ENCODE measurements at places on chromosomes 3 and 15.

DNA sequence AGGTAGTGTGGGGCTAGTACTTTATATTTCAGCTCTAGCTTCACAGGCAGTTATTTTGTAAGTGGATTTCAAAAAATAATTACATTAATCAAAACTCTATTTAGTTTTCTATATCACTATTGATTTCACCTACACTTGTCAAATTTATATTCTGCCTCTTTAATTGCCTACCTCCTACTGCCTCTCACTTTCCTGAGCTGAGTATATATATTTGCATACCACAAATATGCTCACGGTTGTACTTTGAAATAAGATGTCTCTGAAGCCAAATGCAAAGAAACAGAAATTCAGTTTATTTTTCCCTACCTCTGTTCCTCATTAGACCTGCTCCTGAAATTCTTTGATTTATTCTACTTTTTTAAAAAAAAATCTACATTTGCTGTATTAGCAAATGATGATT, 309.3 kb upstream of the TGFBR2 start:
- no peak overlapping the region for H3K27ac ChIP-seq
- H3K27me3 ChIP-seq: no peaks in the 10 kb centered on the region
- peaks cover 13% of the 10 kb centered on the region for H3K4me1 ChIP-seq
- H3K4me3 ChIP-seq: no peak overlapping the region
- DNase-seq: no peak
- H3K36me3 ChIP-seq: no peaks in the 10 kb centered on the region

DNA sequence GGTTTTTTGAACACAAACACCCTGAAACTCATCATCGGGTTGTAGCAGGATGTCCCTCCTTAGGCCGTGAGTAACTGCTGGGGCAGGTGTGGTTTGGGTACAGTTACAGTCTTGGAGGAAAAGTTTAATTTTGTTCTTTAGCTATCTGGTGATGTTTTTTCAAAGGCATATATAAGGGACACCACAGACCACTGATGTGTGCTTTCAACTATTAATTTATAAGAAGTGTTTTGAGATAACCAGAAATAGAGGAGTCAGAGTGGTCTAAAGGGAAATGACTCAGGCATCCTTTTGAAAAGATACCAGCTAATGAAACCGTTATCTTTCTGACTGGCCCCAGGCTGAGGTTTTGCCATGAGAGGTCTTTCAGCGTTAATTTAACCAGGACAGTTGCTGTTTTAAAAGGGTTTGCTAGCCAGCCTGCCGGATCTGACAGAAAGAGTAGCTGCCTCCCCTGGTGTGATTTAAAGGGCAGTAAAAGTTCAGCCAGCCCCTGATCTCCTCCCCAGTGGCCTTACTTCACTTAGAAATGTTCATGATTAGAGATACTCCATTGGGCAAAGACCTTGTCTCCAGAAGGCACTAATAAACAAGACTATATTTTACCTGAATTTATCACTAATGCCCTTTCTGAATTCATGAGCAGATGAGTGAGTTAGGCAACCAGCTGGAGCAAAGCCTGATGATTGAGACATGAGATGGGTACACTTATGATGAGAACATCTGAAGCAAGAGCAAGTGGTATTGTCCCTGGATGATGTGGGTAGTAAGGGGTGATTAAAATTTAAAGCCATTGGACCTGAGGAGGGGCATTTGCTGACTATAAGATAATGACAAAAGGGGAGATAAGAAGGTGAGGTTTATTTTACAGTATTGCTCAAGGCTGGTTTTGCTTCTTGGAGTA, 482.5 kb upstream of the TBL1XR1 start:
- DNase-seq: no peak
- no peak overlapping the region for H3K4me3 ChIP-seq
- 0 out of 2 replicates have a peak, but pooled peaks cover 8% of the 10 kb centered on the region for H3K4me1 ChIP-seq
- H3K36me3 ChIP-seq: no peaks in the 10 kb centered on the region
- no peaks in the 10 kb centered on the region for H3K27me3 ChIP-seq
- H3K27ac ChIP-seq: no peak overlapping the region

GRCh38 chr15:56792211-56792610, 58.9 kb upstream of the ZNF280D start:
- H3K4me1 ChIP-seq: no peaks in the 10 kb centered on the region
- no peak for DNase-seq
- H3K27me3 ChIP-seq: no peaks in the 10 kb centered on the region
- H3K36me3 ChIP-seq: no peaks in the 10 kb centered on the region
- H3K4me3 ChIP-seq: no peak overlapping the region

DNA sequence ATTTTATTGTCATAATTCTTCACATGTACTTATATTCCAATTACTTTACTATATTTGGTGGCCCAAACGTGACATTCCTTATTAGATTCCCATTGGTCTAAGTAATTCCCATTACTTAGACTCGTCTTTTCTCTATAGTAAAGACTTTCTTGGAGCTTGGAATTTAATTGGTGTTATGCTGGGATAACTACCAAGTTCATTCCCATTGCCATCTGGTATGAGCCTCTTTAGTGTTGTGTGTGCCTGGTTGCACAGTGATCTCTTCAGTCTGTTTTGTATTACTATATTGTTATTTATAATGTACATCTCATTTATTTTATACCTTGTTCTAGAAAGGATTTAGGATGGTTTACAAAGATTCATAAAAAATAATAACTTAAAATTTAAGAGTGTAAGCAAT, 27.8 kb downstream of the TMEM108 start:
- no peak overlapping the region for H3K27ac ChIP-seq
- DNase-seq: no peak
- H3K4me3 ChIP-seq: no peak overlapping the region
- no peaks in the 10 kb centered on the region for H3K36me3 ChIP-seq

- H3K4me3 ChIP-seq: no peak overlapping the region
- peaks cover 40% of the 10 kb centered on the region for H3K4me1 ChIP-seq
- H3K27me3 ChIP-seq: peaks cover 28% of the 10 kb centered on the region
Measured at GRCh38 chr3:69389520-69390248, 3.8 kb upstream of the FRMD4B start.

GRCh38 chr3:188230962-188231361, 77.0 kb downstream of the LPP start:
- no peaks in the 10 kb centered on the region for H3K36me3 ChIP-seq
- H3K4me1 ChIP-seq: no peaks in the 10 kb centered on the region
- no peak overlapping the region for H3K4me3 ChIP-seq
- H3K27ac ChIP-seq: no peak overlapping the region
- no peak for DNase-seq

DNA sequence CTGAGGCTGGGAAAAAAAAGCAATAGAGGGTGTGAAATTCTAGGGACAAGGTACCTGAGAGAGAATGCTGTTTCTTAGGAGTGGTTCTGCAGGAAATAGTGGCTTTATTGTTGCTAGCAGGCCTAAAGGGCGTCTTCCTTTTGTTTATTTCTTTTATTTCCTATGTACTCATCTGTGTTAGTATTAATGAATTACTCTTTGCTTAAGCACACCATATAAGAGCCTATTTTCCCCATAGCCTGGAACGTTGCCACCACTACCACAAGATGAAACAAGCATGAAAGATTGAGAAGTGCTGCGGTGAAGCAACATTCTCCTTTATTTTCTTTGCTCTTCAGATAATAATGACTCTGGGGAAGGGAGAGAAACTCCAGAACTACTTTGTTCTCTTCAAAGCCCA, 21.3 kb upstream of the GOLIM4 start:
- no peaks in the 10 kb centered on the region for H3K27me3 ChIP-seq
- DNase-seq: no peak
- H3K4me3 ChIP-seq: no peak overlapping the region
- no peaks in the 10 kb centered on the region for H3K4me1 ChIP-seq
- no peak overlapping the region for H3K27ac ChIP-seq

DNA sequence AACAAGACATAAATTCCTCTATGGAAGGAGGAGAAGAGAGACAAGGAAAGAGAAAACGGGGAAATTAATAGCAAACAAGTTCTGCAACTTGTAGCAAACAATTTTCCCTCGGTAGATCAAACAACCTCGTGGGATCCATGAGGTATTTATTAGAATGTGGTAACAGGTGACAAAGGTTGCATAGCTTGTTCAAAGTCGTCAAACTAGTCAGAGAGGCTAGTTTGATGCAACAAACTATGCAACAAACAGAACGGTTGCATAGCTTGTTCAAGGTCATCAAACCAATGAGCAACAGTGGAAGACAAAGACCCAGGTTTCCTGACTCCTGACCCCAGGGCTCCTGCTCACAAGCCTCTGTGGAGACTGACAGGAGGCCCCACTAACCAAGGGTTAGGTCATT, 20.7 kb downstream of the MB21D2 start:
- H3K36me3 ChIP-seq: no peaks in the 10 kb centered on the region
- H3K27ac ChIP-seq: no peak overlapping the region
- DNase-seq: no peak
- H3K4me1 ChIP-seq: peaks cover 41% of the 10 kb centered on the region
- H3K27me3 ChIP-seq: no peaks in the 10 kb centered on the region

GRCh38 chr15:52682200-52682599, 3.0 kb upstream of the ATOSA start:
- no peak overlapping the region for H3K27ac ChIP-seq
- no peak for DNase-seq
- H3K4me1 ChIP-seq: peaks cover 12% of the 10 kb centered on the region
- no peak overlapping the region for H3K4me3 ChIP-seq
- H3K27me3 ChIP-seq: no peaks in the 10 kb centered on the region
- no peaks in the 10 kb centered on the region for H3K36me3 ChIP-seq

DNA sequence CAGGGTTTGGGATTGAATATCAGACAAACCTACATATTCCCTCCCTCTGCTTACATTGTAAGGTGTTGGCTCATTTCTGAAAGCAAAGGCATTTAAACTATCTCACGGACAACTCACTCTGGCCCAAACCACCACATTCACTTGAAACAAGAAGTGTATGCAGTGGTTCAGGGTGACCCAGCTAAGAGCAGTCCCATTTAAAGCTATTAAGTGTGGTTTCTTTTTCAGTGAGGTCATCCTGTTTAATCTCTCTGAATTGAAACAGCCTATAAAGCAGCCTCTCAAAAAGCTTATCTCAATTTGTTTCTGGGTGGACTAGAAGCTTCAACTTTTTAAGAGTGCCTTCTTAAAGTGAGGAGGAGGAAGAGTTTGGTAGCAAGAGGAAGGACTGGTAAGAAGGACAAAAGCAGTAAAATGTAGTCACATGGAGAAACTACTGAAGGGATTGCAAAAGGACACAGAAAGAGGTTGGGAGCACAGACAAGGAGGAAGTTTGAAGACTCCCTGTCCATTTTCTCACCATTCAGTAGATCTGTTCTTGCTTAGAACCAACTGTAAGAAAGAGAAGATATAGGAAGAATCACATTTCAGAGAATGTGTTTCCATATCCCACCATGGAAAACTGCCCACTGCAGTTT, 151.6 kb downstream of the TMCO5A start:
- no peaks in the 10 kb centered on the region for H3K4me1 ChIP-seq
- no peaks in the 10 kb centered on the region for H3K27me3 ChIP-seq
- no peak overlapping the region for H3K27ac ChIP-seq
- no peak for DNase-seq
- no peaks in the 10 kb centered on the region for H3K36me3 ChIP-seq

GRCh38 chr15:80177156-80177555, 24.4 kb downstream of the FAH start:
- no peaks in the 10 kb centered on the region for H3K36me3 ChIP-seq
- no peak overlapping the region for H3K4me3 ChIP-seq
- H3K27ac ChIP-seq: no peak overlapping the region
- H3K4me1 ChIP-seq: no peaks in the 10 kb centered on the region
- no peak for DNase-seq

DNA sequence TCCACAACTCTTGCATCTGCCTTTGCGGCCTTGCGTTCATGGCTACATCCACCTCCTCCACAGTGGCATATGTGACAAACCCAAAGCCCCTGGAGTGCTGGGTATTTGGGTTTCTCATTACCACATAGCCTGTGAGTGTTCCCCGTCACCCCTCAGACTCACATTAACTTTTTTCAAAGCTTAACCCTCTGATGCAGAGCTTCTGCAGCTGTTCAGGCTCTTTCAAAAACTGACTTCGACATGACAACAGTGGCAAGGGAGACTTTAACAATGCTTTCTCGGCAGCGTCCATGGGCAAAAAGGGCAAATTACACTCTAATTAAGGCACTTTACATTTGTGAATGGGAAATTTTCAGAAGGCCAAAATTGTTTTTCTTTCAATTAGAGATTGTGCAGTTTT, 343.2 kb downstream of the UNC13C start:
- H3K27ac ChIP-seq: no peak overlapping the region
- no peaks in the 10 kb centered on the region for H3K36me3 ChIP-seq
- DNase-seq: no peak
- H3K4me1 ChIP-seq: peaks cover 10% of the 10 kb centered on the region
- no peaks in the 10 kb centered on the region for H3K27me3 ChIP-seq
- H3K4me3 ChIP-seq: no peak overlapping the region

- no peaks in the 10 kb centered on the region for H3K4me1 ChIP-seq
- no peaks in the 10 kb centered on the region for H3K27me3 ChIP-seq
- no peak overlapping the region for H3K4me3 ChIP-seq
- H3K27ac ChIP-seq: no peak overlapping the region
- no peaks in the 10 kb centered on the region for H3K36me3 ChIP-seq
- DNase-seq: no peak
Measured at GRCh38 chr3:195856410-195857084, 44.8 kb upstream of the MUC4 start.

GRCh38 chr3:170621256-170621655, 35.4 kb upstream of the SLC7A14 start:
- no peak overlapping the region for H3K27ac ChIP-seq
- H3K36me3 ChIP-seq: no peaks in the 10 kb centered on the region
- H3K4me3 ChIP-seq: no peak overlapping the region
- no peaks in the 10 kb centered on the region for H3K27me3 ChIP-seq
- no peak for DNase-seq

GRCh38 chr15:41577863-41578735, 19.1 kb downstream of the TYRO3 start:
- H3K27me3 ChIP-seq: no peaks in the 10 kb centered on the region
- peaks cover 7% of the 10 kb centered on the region for H3K36me3 ChIP-seq
- H3K4me1 ChIP-seq: no peaks in the 10 kb centered on the region
- no peak for DNase-seq
- H3K27ac ChIP-seq: no peak overlapping the region
- no peak overlapping the region for H3K4me3 ChIP-seq

DNA sequence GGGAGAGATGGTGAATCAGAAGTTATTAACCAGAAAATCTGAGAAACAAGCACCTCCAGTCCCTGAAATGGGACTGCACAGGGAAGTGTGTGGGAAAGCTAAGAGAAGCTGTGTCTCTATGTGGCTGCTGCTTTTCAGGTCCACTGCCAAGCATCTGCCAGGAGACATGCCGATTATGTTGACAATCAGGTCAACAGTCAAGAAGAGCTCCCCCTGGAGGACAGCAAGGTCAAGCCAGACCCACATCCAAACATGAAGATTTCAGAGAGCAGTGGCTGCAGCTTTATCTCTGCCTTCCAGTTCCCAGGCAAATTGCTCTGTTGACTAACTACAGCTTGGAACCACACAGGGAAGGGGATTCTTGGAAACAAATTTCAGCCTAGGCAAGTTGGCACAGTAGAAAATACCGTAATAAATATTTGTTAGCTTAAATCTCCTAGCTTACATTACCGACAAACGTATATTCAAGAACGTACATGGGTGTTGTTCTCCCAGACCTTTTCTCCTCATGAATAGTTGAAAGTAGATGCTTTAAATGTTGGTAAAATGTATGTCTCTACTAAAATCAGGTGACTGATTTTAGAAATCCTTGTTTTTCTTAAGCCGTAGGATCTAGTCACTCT, 394.5 kb upstream of the RARB start:
- no peaks in the 10 kb centered on the region for H3K36me3 ChIP-seq
- DNase-seq: peak; percentile 93
- H3K4me3 ChIP-seq: no peak overlapping the region

GRCh38 chr3:31240874-31241273, 291.9 kb upstream of the STT3B start:
- H3K4me1 ChIP-seq: peaks cover 9% of the 10 kb centered on the region
- H3K27ac ChIP-seq: no peak overlapping the region
- H3K36me3 ChIP-seq: no peaks in the 10 kb centered on the region
- DNase-seq: no peak
